ENCODE measurements at places on chromosomes 4 and X.

GRCh38 chr4:7973545-7973981 is 33.9 kb upstream of the AFAP1 start:
- no peak for DNase-seq
- H3K27ac ChIP-seq: peak overlapping the region; percentile 86
- H3K4me3 ChIP-seq: no peak overlapping the region

- H3K27ac ChIP-seq: no peak overlapping the region
- no peaks in the 10 kb centered on the region for H3K36me3 ChIP-seq
- DNase-seq: peak; percentile 4
- no peak overlapping the region for H3K4me3 ChIP-seq
- H3K4me1 ChIP-seq: no peaks in the 10 kb centered on the region
- H3K27me3 ChIP-seq: no peaks in the 10 kb centered on the region
These were observed 6.9 kb upstream of the HELT start for GRCh38 chr4:185011408-185011807.

DNA sequence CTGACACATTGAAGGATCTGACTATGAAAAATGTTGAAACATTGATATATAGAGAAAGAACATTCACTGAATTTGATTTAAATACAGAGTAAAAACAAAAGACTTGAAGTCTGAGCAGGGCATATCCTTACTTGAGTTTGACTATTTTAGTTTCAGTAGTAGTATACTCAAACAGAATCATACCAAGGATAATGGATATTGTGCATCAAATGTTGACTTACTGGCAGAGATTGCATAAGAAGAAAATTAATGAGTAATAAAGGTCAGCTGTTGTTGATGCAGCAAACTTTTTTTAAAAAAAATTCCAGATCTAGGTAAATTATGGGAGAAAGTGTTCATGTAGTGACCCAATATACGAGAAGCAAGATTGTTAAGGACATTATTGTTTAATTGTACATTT is 94.5 kb upstream of the APOOL start:
- no peak overlapping the region for H3K27ac ChIP-seq
- no peak overlapping the region for H3K4me3 ChIP-seq
- DNase-seq: no peak
- no peaks in the 10 kb centered on the region for H3K27me3 ChIP-seq
- no peaks in the 10 kb centered on the region for H3K4me1 ChIP-seq

DNA sequence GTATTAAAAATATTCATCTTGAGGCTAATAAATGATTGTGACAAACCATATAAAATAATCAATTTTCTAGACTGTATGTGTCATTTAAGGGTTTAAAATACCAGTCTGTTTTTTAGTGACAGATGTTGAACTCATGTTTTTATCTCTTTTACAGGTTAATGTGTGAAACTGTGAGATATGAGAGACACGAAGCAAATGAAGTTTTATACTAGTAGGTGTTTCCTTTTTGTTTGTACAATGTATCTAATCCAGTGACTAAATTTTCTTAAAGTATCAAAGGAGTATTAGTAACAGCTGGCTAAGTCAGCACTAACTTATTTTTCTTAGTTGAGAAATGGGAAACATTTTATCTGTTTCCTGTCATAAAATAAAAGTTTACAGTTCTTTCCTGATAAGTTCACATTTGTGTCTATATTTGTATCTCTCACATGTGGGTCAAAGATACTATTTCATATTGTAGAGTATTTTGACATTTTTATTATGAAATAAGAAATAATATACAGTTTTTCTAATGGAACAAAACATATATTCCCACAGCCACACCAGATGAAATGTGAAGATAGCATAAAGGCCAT is 90.3 kb downstream of the RAPGEF2 start:
- no peaks in the 10 kb centered on the region for H3K27me3 ChIP-seq
- no peak overlapping the region for H3K27ac ChIP-seq
- no peak overlapping the region for H3K4me3 ChIP-seq
- no peak for DNase-seq

GRCh38 chr4:6336166-6336565 is 66.5 kb downstream of the WFS1 start:
- peaks cover 11% of the 10 kb centered on the region for H3K4me1 ChIP-seq
- no peaks in the 10 kb centered on the region for H3K36me3 ChIP-seq
- H3K4me3 ChIP-seq: no peak overlapping the region
- H3K27ac ChIP-seq: no peak overlapping the region
- H3K27me3 ChIP-seq: 0 out of 2 replicates have a peak, but pooled peaks cover 3% of the 10 kb centered on the region

DNA sequence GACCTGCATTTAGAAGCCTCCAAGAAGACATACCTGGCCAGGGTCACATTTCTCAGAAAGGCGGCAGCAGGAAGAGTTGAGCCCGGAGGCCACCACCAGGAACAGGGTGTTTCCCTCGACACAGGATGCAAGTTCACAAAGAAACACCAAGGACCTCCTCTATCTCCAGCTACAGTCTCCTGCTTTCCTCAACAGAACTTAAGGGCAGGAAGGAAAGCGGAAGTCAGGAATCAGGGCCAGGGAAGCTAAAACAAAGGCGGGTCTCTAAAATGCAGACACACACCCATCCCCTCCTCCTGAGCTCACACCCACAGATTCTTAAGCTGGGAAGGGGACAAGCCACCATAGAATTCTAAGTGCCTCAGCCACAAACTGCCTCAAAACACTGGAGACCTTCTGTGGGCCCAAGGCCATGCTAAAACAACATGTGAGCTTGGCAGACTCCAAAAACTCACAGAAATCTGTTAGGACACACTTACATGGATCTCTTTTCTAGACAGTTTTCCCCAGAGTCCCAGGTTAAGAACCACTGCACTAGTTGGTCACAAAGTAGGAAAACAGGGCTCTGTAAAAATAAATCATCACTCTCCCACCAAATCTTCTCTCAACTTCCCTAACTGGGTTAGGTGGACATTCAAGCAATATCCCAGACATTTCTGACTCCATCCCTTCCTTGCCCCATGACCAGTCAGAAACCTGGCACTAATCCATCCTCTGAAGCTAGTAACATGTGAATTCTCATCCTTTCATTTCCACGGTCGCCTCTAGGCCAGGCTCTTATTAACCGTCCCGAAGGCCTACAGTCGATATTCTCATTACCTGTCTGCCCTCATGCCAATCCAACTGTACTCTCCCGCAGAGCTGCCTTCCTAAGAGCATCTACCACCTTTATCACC is 163.2 kb downstream of the APBB2 start:
- no peak for DNase-seq
- no peak overlapping the region for H3K27ac ChIP-seq
- no peaks in the 10 kb centered on the region for H3K36me3 ChIP-seq
- H3K4me1 ChIP-seq: no peaks in the 10 kb centered on the region
- H3K27me3 ChIP-seq: no peaks in the 10 kb centered on the region

DNA sequence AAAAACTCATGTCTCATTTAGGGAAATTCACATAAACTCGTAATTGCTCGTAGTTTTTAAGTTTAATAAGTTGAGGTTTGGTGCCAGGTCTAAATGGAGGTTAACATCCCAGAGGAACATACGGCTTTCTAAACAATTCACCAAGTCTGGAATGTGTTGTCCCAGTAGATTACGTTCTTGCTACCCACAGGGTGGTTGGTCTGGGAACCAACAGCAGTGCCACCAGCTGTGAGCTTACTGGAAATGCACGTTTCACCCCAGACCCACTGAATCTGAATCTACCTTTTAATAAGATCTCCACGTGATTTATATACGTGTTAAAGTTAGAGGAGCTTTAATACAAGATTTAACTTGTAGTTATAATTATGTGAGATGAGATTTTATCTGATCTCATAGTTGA is 134.3 kb downstream of the BMPR1B start:
- H3K27ac ChIP-seq: no peak overlapping the region
- DNase-seq: no peak
- H3K4me3 ChIP-seq: no peak overlapping the region
- no peaks in the 10 kb centered on the region for H3K27me3 ChIP-seq
- H3K36me3 ChIP-seq: no peaks in the 10 kb centered on the region

- no peaks in the 10 kb centered on the region for H3K4me1 ChIP-seq
- H3K27ac ChIP-seq: no peak overlapping the region
- no peak for DNase-seq
- 0 out of 2 replicates have a peak, but pooled peaks cover 6% of the 10 kb centered on the region for H3K27me3 ChIP-seq
- no peaks in the 10 kb centered on the region for H3K36me3 ChIP-seq
These were observed 6.8 kb upstream of the MAP9 start for GRCh38 chr4:155383541-155383940.

GRCh38 chrX:151695583-151696340 is 504 bp downstream of the PRRG3 start:
- no peaks in the 10 kb centered on the region for H3K27me3 ChIP-seq
- no peak overlapping the region for H3K27ac ChIP-seq
- no peak for DNase-seq
- no peak overlapping the region for H3K4me3 ChIP-seq
- no peaks in the 10 kb centered on the region for H3K4me1 ChIP-seq

DNA sequence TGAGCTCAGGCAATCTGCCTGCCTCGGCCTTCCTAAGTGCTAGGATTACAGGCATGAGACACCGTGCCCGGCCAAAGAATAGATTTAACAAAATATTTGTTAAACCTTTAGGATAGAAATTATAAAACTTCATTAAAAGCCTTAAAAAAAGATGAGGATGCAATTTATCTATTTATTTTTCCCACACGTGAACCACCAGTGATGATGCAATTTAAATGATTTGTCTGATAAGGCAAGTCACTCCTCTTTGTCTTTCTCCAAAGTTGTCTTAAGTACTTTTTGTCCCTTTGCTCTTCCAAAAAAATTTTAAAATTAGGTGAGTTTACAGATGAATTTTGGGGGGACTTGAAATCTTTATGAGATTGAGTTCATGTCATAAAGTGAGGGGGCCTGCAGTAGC is 58.2 kb downstream of the SLC34A2 start:
- no peaks in the 10 kb centered on the region for H3K36me3 ChIP-seq
- no peaks in the 10 kb centered on the region for H3K27me3 ChIP-seq
- no peak overlapping the region for H3K27ac ChIP-seq
- no peak for DNase-seq

GRCh38 chr4:99642725-99643489 is 14.7 kb downstream of the C4orf54 start:
- no peaks in the 10 kb centered on the region for H3K36me3 ChIP-seq
- H3K27ac ChIP-seq: no peak overlapping the region
- no peaks in the 10 kb centered on the region for H3K27me3 ChIP-seq
- no peaks in the 10 kb centered on the region for H3K4me1 ChIP-seq

DNA sequence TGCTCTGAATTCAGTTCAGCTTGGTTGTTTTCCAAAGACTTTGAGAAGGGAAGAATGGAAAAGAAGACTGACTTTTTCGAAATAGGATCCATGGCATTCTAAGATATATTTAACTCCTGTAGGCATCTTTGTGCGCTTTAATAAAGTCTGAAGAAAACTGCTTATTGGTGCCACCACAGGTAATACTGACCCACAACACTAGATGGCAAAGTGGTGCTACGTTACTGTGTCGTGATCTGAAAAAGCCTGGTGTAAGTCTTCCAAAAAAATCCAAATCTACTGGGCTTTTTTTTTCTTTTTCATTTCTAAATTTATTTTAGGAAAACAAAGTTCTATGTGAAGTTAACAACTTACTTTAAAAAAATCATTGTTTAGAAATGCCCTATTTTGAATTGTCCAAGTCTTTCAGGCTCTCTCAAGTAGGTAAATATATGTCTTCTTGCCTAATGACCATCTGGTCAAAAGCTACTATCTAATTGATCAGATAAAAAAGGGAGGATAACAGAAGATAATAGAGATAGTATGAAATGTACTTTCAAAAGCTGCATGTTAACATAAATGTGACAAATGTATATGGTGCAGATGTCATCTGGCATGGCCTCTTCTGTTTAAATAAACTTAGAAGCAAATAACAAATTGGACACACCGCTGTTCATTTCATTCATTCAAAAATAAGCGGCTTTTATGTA is 47.0 kb upstream of the MID1IP1 start:
- H3K27me3 ChIP-seq: no peaks in the 10 kb centered on the region
- no peaks in the 10 kb centered on the region for H3K4me1 ChIP-seq
- no peak overlapping the region for H3K4me3 ChIP-seq
- DNase-seq: peak; percentile 32
- no peak overlapping the region for H3K27ac ChIP-seq
- H3K36me3 ChIP-seq: no peaks in the 10 kb centered on the region

- H3K27me3 ChIP-seq: no peaks in the 10 kb centered on the region
- H3K27ac ChIP-seq: no peak overlapping the region
- H3K4me3 ChIP-seq: no peak overlapping the region
- peaks cover 5% of the 10 kb centered on the region for H3K4me1 ChIP-seq
- no peak for DNase-seq
These were observed 133.9 kb downstream of the UCHL1 start for GRCh38 chr4:41390661-41391060.

DNA sequence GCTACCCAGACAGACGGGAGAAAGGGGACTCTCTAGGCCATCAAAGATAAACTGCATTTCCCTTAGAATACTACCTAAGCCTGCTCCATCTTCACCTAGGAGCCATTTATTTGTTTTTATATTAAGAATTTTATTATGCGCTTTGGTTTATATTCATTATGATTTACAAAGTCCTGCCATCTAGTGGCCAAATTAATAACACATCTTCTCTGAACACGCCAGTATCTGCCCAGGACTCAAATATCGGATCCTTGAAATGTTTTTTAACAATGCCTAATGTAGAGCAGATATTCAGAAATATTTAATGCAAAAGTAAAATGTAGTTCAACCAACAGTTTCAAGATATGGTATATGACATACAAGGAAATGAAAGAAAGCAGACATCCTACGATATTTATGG is 20.8 kb upstream of the PRPS2 start:
- H3K4me1 ChIP-seq: peaks cover 3% of the 10 kb centered on the region
- H3K36me3 ChIP-seq: no peaks in the 10 kb centered on the region
- no peaks in the 10 kb centered on the region for H3K27me3 ChIP-seq
- no peak overlapping the region for H3K4me3 ChIP-seq
- H3K27ac ChIP-seq: no peak overlapping the region
